Right cardiac atrium (tissue), 5 donors: ENCODE measurements at places on chromosomes 12 and 14. TPM values are rescaled to one million over a fixed set of nuclear protein-coding genes. Genes with fewer than 3 reads are reported as not detected.

Gene TAS2R14
- 0.60 TPM for total RNA-seq

DNA sequence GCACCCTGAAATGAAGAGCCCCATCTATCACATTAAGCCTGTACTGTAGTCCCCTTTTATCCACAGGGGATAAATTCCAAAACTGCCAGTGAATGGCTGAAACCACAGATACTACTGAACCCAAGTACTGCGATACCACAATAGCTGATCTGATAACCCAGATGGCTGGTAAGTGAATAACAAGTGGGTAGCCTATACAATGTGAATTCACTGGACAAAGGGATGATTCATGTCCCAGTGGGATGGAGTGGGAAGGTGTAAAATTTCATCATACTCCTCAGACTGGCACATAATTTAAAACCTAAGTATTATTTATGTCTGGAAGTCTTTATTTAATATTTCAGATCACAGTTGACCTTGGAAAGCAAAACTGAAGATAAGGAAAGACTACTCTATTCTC lies 201.3 kb downstream of the GPHN start:
- no peak for DNase-seq

Gene CLEC1B
- not detected for total RNA-seq

GRCh38 chr14:36820111-36820709 lies 158.6 kb downstream of the PAX9 start:
- DNase-seq: no peak

DNA sequence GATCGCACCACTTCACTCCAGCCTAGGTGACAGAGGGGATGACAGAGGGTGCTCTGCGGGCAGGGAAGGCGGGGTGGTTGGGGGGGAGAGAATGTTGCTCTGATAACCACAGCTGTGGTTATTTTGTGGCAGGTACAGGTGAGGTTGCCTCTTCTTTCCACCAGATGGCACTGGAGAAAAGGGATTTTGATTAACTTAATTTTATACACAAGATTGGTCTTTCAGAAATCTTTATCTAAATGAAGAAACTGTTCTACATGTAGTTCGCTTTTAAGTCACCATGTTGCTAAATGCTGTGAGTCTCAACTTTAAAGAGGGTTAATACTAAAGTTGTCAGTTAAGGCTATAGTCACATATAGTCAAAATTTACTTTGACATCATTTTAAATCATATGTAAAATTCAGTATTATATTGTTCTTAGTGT lies 25.7 kb downstream of the FGF23 start:
- no peak for DNase-seq

Gene CCDC60
- total RNA-seq: 0.09 TPM

- no peak for DNase-seq
Observed at GRCh38 chr14:57485635-57486034, 8.0 kb downstream of the CCDC198 start.

Gene VRTN
- total RNA-seq: not detected

Gene NKX2-1
- not detected for total RNA-seq

Gene NRIP2
- 1.5 TPM for total RNA-seq

DNA sequence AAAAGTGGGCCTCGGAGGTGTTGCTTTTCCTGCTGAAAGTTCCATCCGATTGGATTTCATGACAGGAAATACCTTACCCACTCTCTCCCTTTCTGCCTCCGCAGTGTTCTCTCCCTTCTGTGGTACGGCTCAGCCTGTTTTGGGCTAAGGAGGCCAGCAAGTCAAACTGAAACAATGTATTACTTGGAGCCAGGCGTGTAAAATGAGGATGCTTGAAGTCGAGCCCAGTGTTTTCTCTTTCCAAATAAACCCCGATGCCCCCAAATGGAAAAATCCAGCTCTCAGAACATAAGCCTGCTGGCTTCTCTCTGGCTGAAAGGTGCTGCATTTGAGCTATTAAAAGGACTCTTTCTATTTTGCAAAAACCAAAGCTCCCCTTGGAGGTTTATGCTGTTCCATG lies 124.7 kb downstream of the ZNF664 start:
- DNase-seq: no peak

Gene TPH2
- total RNA-seq: not detected

- no peak for DNase-seq
Observed at GRCh38 chr14:42299692-42300091, 693.0 kb downstream of the LRFN5 start.

DNA sequence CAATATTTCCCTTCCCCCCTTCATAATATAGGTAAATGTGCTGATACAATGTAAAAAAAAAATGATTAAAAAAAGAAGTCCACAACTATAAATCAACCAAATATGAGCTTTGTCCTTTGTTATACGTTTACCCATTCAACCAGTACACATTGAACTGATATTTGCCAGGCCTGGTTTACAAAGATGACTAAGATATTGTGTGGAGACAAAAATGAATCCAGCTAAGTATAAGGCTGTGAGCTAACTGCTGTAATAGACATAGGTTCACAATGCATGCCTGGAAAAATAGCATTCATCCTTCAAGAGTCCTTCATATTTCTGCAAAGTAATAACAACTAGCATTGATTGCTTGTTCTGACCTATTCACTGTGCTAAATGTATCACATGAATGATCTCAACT lies 6.9 kb downstream of the C12orf56 start:
- DNase-seq: no peak

- DNase-seq: peak; percentile 89
Observed at GRCh38 chr12:53049571-53050318, at the start of gene TNS2. Gene TNS2, plus strand, starts transcription at chr12:53050065. Its CDS starts 121 bp downstream, at chr12:53050186.

GRCh38 chr12:72869024-72869423 lies 596.9 kb downstream of the TRHDE start:
- DNase-seq: no peak

- no peak for DNase-seq
Observed at GRCh38 chr12:30019366-30020140, 235.8 kb upstream of the TMTC1 start.

Gene RPL41
- total RNA-seq: 2,422 TPM

Gene GARIN6
- total RNA-seq: not detected

GRCh38 chr14:24095271-24096068 lies 1.4 kb downstream of the PCK2 start:
- peak; percentile 80 for DNase-seq

Gene SENP1
- 9.1 TPM for total RNA-seq

- DNase-seq: peak; percentile 80
Observed at GRCh38 chr12:121811434-121812319, 7.9 kb downstream of the SETD1B start.

DNA sequence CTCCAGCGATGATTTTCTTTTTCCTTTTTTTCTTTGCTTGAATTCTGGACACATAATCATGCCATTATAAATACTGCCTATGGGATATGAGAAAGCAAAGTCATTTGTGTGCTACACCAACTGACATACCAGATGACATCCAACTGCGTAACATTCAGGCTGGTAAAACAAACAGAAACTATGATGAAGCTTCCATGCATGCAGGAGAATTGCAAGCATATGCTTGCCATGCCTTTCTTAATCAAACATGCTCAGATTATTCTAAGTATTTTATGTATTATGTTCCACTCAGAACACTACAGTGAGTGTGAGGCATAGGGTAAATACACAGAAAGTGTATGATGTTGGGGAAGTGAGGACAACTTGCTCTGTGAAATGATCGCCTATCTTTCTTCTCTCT lies 97.4 kb downstream of the C12orf50 start:
- DNase-seq: no peak
